GM13976 (cell line): ENCODE measurements at places on chromosomes 11 and 22.

- no peak for DNase-seq
Measured at GRCh38 chr11:114027391-114027790, 32.1 kb upstream of the ZBTB16 start.

DNA sequence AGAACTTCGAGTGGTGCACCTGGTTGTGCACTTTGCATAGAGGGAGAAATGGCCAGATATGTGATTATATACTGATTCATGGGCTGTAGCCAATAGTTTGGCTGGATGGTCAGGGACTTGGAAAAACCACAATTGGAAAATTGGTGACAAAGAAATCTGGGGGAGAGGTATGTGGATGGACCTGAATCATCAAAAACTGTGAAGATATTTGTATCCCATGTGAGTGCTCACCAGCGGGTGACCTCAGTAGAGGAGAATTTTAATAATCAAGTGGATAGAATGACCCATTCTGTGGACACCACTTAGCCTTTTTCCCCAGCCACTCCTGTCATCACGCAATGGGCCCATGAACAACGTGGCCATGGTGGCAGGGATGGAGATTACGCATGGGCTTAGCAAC is 48.0 kb upstream of the NARS2 start:
- no peak for DNase-seq

- peak; percentile 87 for DNase-seq
Measured at GRCh38 chr22:45577746-45578523, 75.3 kb downstream of the FBLN1 start.

- no peak for DNase-seq
Measured at GRCh38 chr11:110261195-110262071, 35.0 kb downstream of the RDX start.

- DNase-seq = no peak
Measured at GRCh38 chr11:40338739-40339138, 1120.7 kb downstream of the LRRC4C start.

DNA sequence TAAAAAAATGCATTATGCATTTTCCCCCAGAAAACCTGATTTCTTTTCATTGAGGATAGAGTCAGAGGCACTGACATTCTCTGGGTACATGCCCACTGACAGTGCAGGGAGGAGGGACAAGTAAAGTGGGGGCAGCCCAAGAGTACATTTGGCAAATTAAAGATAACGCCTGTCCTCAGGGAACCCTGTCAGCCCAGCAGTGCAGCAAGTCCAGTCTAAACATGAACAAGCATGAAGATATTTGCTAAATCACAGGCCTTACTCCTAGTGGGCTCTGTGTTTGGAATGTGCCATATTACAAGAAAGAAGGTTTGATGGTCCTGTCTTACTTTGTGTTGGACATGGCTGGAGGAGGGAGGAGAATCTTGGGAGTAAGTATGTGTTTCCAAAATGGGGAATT is 37.9 kb downstream of the AMOTL1 start:
- DNase-seq = no peak

- DNase-seq = no peak
Measured at GRCh38 chr22:45171830-45172229, 8.1 kb downstream of the NUP50 start.

- no peak for DNase-seq
Measured at GRCh38 chr22:41863472-41863871, 30.6 kb downstream of the SREBF2 start.

GRCh38 chr22:41526830-41527799 is 17.2 kb downstream of the POLR3H start:
- peak; percentile 84 for DNase-seq

- no peak for DNase-seq
Measured at GRCh38 chr11:11408436-11409221, 55.6 kb upstream of the CSNK2A3 start.

GRCh38 chr11:14393889-14394288 is 34.9 kb upstream of the RRAS2 start:
- DNase-seq = no peak

GRCh38 chr11:33334627-33335026 is 77.4 kb downstream of the HIPK3 start:
- DNase-seq = no peak

DNA sequence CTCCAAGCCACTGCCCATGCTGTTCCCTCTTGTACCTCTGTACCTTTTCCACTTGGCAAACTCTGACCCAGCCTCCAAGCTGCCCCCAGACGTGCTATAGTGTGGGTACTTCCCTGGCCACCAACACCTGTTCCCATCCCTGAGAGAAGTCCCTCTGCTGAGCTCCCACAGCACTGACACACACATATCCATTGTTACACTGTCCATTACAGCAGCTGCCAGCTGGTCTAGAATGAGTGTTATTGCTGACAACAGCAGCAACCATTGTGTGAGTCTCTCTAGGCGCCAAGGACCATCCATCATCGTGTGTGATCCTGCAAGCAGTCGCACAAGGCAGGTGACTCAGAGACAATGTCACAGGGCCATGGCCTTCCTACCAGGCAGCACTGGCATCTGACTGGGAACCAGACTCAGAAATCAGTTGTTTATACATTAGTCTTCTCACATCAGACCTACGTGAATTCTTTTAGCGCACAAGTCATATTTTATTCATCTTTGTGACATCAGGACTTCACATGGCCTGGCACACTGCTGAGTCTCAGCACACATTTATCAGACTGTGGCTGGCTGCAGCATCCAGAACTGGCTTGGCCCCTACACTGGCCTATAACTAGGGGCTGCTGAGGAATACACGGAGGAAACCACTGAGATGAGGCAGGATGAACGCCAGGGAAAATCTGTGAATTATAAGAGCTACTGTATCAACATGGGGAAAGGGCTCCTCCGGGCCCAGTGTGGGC is 56.4 kb downstream of the SGSM3 start:
- DNase-seq = no peak

DNA sequence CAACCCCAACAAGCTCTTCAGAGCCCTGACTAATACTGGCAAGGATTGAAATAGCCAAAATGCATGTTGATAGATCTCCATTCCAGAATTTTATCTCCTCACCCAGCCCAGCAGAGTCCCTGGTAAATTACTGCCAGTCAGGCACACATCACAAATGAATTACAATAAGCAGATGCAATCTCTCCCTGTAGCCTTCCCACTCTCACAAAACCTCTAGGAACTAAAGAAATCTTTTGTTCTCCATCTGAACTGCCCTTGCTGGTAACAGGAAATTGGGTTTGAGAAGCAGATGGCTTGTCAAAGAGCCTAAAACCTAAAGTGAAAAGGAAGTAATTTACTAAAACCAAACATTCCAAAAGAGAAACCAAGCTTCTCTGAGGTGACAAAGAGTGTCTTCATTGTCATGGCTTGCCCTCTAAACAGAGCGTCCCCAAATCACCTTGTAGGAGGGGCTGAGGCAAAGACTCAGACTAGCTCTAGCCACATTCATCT is 59.5 kb downstream of the FAM168A start:
- DNase-seq = peak; percentile 58

- DNase-seq = no peak
Measured at GRCh38 chr11:108734283-108734682, 69.4 kb downstream of the DDX10 start.

DNA sequence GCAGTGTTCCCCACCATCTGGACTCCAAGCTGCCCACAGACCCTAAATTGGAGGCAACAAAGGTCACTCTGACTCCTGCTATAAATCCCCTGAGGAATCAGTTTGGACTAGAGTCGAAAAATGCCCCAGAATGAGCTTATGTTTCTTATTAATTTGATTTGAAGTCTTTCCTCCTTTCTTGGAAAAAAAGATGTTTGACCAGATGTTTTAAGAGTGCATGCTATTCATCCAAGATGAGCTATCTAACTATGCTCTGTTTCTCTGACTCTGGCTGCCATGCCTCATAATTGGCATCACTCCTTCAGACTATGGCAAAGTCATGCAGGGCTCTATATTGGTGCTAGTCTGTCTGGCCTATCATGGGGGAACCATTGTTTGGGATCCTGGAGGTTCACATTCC is 174.0 kb downstream of the SPON1 start:
- DNase-seq = no peak

DNA sequence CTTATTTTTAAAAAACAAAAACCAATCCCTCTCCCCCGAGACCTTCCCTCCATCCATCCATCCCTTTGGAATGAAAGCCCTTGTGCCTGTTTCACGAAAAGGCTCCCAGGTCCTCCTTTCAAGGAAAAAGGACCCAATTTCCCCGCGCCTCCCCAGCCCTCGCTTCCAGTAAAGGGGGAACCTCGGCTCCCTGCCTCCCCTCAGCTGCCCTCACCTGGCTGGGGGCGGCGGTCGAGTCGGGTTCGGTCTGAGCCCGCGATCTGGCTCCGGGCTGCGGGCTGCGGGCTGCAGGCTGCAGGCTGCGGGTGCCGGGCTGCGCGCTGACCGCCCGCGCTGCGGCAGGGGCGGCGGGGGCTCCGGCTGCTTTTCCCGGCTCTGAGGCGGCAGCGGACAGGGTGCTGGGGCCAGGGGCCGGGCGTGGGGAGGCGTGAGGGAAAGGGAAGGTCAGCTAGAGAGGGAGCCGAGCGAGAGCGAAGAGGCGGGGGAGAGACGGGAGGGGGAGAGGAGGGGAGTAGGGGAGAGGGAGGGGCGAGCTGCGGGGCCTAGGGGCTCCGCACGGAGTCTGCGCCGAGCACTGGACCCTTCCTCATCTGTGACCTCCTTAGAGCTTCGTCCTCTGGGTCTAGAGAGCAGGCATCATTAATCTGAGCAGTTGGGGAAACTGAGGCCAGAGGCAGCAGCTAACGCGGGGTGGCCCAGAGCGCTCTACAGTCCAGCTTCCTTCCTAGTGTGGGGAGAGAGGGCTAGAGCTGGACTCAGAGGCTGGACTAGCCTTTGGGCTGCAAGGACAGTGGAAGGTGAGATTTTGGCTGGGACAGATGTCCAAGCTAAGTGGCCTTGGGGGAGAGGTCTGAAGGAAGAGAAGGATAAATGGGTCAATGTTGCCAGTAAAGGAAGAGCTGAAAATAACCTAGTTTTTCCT is at the start of gene C1QTNF4:
C1QTNF4 (minus strand) TSS at position 478 of the 922 bp plus-strand sequence. CDS start 3,601 bp downstream, outside the sequence.
- no peak for DNase-seq

GRCh38 chr11:69301455-69302401 is 7.8 kb downstream of the MYEOV start:
- DNase-seq = no peak

DNA sequence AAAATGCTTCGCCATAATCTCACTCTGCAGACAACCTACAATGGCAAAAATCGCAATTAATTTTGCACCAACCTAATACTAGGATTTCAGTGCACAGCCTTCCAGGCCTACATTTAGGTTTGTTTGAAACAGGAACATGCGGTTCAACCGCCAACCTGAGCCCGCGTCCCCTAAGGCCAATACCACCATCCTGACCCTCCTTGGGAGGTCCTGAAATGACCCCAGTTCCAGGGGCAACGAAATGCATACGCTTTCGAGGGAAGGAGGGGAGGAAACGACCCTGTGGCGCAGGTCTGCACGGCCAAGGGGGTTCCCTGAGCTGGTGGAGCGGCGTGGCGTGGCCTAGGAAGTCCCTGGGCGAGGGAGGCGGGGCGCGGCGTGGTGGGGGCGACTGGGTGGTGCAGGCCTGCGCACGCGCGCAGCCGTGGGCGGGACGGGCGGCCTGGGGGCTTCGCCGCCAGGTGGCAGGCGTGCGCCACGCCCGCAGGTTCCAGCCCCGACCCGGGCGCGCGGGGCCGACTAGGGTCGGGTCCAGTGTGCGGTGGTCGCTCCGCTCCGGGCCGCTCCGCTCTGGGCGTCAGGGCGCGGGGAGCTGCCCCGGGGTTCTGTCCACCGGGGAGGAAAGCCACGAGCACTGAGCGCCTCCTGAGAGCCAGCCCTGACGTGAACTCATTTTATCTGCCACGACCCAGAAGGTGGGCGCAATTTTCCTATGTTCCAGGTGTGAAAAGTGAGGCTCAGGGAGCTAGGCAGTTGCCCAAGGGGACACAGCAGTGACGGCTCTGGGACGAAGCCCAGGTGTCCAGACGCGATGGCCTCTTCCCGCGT is 94.1 kb downstream of the SWAP70 start:
- peak; percentile 97 for DNase-seq

- DNase-seq = peak; percentile 57
Measured at GRCh38 chr22:41596776-41597634, 7.4 kb upstream of the PMM1 start.

DNA sequence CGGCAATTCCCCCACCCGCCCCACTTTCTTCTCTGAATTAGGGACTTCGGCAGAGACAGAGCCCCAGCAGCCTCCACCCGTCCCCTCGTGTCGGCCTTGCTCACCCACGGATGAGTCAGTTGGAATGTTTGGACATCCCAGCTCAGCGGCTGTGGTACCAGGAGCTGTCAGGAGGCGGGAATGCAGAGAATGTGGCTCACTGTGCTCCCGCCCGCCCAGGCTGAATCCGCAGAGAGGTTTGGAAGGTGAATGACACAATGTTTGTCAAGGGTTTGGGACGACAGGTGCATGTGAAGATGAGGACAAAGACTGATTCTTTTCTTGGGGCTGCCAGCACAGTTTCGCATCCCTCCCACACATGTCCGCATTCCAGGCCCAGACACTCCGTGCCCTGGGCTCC is 39.6 kb downstream of the LIF start:
- DNase-seq = peak; percentile 20

- no peak for DNase-seq
Measured at GRCh38 chr22:19819208-19819910, 35.3 kb downstream of the GNB1L start.

DNA sequence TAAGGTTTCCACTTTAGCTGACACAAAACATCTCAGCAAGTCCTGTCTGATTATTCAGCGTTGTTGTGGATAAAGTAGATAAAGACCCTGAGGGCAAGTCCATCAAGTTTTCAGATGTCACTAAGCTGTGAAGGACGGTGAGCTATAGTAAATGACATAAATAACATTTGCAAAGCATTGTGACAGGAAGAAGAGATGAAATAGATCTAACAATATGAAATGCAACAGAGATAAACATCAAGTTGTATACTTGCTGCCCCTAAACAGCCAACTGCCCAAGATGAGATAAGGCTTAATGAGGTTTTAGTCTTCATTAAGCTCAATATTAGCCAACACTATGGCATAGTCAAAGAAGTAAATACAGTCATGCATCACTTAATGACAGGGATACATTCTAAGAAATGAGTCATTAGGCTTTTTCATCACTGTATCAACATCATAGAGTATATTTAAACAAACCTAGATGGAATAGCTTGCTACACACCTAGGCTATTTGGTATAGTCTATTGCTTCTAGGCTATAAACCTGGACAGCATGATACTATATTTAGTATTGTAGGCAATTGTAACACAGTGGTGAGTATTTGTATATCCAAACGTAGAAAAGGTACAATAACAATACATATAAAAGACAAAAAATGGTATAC is 625.1 kb upstream of the ANO5 start:
- no peak for DNase-seq

- DNase-seq = peak; percentile 99
Measured at GRCh38 chr22:41832553-41833368, at the start of gene SREBF2. Gene SREBF2, plus strand, starts transcription at chr22:41833105. Its CDS starts 166 bp downstream, at chr22:41833271.

DNA sequence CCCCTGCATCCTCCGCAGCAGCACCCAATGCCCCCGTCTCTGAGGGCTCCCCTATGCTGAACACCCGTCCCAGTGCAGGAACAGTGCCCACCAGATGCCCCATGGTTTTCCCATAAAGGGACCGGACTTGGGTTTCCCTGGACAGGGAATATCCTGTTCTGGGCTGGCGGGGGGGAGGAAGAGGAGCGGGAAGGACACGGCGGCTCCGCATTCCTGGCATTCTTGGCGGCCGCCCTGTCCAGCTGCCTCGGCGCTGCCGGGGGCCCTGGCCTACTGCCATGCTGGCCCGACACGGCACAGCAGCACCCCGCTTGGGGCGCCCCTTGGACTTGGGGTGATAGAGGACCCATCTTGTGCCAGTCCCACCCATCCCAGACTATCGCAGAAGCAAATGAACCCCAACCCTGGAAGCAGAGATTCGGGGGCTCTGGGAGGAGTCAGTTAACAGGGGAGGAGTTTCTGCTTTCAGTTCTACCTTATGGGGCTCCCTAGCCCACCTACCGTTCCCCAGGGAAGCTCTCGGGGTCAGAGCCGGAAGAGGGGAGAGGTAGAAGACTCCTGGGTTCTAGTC is 23.7 kb upstream of the CBX7 start:
- DNase-seq = peak; percentile 21

- no peak for DNase-seq
Measured at GRCh38 chr22:45273452-45274075, 11.2 kb upstream of the UPK3A start.
